Fibroblast of skin of right biceps (primary cell): ENCODE measurements at places on chromosomes 4 and X.

- peak; percentile 38 for DNase-seq
Observed at GRCh38 chr4:87219632-87220093, 755 bp downstream of the KLHL8 start.

GRCh38 chrX:69158166-69158980, 6.9 kb downstream of the PJA1 start:
- peak; percentile 60 for DNase-seq

- peak; percentile 93 for DNase-seq
Observed at GRCh38 chr4:123555233-123555806, 158.7 kb downstream of the SPRY1 start.

GRCh38 chr4:69095301-69095731, 958 bp upstream of the UGT2B7 start:
- peak; percentile 44 for DNase-seq

DNA sequence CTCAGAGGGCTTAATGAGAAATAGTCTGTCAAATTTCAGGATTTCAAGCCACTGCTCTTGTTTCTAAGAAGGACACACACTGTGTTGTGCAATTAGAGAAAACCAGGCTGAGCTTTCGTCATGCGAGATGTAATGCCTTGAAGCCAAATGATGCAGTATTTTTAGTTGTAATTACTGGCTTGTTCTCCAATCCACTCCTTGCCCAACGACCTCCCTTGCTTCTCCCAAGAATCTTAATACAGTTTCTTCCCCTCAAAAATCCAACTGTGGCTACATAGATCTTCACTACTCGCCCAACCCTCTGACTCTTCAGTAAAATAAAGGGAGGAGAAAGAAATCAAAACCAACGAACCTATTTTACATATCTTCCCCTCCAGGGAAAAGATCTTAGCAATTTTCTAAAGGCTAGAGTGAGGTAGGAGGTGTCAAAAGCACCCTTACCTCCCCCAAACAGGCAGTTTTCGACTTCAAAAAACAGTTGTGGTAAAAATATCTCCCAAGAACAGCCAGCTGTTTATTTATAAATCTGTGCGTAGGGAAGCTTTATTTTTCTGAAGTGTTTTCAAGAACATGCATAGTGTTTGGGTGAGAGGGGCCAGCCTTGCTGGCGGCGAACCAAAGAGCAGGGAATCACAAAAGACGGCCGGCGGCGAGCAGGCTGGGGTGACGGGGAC, 68.7 kb downstream of the MGST2 start:
- DNase-seq, result peak; percentile 44
